Stimulated activated CD4-positive, alpha-beta T cell treated with anti-CD3 and anti-CD28 coated beads, Interleukin-2, amount 100 ng/mL, for 24 hours (primary cell): ENCODE measurements at places on chromosomes 11 and 22.

DNA sequence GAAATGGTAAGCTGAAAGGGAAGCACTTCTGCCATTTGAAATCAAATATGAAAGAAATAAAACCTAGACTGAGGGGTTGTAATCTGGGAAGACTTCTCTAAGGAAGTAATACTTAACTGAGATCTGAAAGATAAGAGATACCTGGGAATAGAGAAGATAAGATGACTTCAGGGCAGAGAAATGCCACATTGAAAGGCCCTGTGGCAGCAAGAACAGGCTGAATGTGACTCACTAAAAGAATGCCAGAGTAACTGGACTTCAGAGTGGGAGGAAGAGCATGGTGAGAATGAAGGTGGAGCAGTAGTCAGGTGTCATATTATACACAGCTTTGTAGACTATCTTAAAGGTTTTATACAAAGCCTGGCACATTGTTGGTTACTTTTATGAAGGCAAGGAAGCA lies 17.6 kb downstream of the CALCA start:
- DNase-seq, result no peak

DNA sequence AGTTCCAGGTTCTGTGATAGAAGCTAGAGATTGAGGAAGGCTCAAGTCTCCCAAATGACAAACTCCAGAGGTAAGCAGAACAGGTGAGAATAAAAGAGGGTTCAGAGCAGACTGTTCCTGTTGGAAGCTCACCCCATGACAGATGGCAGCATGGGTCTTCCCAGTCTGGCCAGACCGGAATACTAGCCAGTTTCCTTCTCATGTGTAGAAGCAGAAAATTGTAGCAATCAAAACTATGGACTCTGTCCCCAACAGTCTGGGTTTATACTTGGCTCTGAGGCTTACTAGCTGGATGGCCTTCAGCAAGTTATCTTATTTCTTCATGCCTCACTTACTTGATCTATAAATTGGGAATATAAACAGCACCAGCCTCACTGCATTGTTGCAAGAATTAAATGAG lies 494.8 kb downstream of the MN1 start:
- no peak for DNase-seq

GRCh38 chr11:35013514-35014233 lies 97.3 kb downstream of the PDHX start:
- DNase-seq, result peak; percentile 35

DNA sequence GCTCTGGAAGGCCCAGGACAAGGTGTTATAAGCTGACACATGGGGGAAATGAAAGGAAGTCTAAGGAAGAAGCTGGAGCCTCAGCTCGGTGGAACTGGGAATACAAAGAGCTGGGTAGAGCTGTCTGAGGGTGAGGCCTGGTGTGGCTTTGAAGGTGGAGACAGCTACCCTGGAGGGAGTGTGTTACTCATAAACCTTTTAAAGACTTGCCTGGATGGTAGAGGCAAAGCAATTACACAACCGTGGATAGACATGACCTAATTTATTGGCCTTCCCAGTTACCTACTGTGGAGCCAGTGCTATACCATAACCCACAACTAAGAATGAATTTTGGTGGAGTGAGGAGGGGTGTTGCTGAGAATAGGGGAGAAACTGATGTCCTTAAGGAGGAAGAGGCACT lies 22.6 kb downstream of the EXPH5 start:
- no peak for DNase-seq

- no peak for DNase-seq
These were observed 56.3 kb downstream of the LRRC74B start for GRCh38 chr22:21101877-21102638.

GRCh38 chr11:90447618-90448017 lies 224.8 kb upstream of the CHORDC1 start:
- DNase-seq, result no peak

- DNase-seq, result no peak
These were observed 115.4 kb upstream of the NAV2 start for GRCh38 chr11:19597206-19597605.

GRCh38 chr11:102157219-102157618 lies 47.0 kb downstream of the YAP1 start:
- no peak for DNase-seq

DNA sequence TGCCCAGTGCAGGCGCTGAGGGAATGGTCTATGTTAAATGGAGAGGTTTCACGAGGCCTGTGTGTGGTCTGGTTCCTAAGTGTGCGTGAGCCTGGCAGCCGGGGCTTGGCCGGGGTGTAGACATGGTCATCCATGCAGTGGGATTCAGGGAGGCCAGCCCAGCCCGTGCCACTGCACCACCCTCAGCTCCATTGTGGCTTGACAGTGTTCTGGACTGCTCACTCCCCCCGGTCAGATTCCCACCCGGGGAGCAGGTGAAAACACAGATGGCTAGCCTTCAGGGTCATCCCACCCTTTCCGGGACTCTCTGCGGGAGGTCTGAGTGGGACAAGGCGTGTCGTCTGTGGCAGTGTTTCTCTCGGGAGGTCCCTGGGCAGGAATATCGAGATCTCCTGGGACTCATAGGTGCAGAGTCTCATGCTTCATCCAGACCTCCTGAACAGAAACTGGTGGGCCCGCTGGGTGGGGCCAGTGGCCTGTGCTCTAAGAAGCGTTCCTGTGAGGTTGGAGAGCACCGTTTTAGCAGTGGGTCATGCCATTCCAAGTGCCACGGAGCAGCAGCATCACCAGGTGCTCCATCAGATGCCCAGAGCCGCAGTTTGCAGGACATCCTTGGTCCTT lies 52.3 kb downstream of the ST14 start:
- DNase-seq, result no peak

DNA sequence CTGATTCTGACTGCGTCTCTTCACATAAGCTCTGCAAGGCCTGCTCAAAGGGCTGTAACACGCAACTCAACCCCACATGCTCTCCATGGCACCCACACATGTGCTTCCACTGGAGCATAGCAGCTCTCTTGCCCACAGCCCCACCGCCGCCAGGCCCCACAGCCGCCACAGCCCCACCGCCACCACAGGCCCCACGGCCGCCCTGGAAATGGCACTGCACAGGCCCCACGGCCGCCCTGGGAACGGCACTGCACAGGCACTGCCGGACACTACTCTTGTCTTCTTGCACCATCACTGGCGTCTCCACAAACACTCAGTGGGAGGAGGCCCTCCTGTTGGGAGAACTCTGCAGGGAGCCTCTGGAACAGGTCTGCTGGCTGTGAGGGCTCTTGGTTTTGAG lies 8.6 kb downstream of the MOB2 start:
- no peak for DNase-seq

DNA sequence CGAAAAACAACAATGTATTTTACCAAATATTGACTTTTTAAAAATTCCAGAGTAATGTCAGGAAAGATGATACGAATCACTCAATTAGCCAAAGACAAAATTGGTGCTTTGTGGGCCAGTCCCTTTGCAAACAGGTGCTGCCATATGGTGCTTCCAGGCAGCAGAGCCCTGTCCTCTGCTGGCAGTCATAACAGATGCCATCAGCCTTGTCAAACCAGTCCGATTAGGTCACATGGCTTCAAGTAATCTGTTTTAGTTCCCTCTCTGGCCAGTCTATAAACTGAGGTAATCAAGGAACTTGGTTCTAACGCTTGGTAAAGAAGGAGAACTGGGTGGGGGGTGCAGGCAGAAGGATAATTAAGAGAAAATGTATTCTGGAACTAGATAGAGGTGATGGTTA lies 49.1 kb upstream of the CAPRIN1 start:
- no peak for DNase-seq

DNA sequence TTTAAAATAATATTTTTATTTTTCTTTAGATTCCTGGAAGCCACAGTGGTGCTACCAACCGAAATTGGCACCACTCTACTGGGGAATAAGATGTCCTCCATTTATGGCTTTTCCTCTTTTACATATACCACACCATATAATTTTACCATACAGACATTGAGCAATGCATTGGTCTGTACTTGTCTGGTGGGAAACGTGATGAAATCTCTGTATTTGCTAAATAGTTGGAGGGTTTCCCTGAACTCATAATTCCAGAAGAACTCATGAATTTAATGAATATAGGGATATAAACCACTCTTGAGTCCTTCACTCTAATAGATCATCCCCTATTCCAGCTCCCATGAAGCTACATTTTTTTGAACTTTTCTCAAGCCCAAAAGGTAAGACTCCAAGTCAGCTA lies 28.0 kb upstream of the MMP13 start:
- DNase-seq, result no peak
